ENCODE measurements at places on chromosomes 1 and 21.

DNA sequence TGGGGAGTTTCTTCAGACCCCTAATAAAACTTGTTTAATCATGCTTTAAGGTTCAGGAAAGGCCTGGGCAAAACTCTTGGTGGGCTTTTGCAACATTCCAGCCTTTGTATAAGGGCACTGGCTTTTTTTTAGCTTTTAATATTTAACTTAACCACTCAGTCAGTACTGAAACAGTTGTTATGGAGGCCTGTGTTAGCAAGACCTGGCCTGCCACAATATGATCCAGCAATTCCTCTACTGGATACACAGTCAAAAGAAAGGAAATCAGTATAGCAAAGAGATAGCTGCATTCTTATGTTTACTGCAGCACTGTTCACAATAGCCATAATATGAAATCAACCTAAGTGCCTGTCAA lies 75.1 kb upstream of the COG2 start:
- no peak for DNase-seq

GRCh38 chr21:40819071-40819900 lies 27.7 kb downstream of the DSCAM start:
- DNase-seq = no peak

DNA sequence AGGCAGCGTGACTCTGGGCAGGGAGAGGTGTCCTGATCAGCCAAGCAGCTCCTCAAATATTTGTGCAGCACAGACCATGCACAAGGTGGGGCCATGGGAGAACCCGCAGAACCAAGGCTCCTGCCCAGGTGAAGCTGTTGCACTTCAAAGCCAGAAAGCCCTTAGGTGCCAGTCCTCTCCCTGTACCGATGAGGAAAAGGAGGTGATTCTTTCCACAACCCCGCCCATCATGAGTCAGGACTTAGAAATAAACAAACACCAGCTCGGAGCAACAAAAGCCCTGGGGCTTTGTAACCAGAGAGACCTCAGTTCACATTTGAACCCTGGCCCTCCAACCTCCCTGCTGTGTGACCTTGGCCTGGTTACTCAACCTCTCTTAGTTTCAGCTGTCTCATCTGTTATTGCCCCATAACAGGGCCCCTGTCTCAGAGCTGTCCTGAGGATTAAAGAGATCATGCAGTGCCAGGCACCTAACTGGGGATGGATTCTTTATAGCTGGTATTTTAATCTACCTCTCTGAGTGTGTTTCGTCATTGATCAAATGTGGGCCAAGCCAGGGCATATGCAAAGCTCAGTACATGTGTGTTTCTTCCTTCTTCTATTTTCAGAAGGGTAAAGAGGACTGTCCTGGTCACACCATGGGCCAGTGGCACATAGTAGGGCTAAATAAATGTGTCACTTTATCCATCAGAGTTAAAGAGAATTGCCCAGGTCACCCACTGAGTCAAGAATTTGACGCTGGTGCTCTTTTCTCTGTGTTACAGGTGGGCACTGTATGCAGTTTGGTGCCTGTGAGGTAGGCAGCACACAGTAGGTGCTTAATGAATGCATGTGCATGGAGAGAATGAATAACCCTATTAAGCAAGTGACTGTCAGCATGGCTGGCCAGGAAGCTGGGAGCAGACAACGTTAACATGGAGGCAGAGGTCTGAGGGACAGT lies 1.4 kb downstream of the LDLRAD1 start:
- no peak for DNase-seq

DNA sequence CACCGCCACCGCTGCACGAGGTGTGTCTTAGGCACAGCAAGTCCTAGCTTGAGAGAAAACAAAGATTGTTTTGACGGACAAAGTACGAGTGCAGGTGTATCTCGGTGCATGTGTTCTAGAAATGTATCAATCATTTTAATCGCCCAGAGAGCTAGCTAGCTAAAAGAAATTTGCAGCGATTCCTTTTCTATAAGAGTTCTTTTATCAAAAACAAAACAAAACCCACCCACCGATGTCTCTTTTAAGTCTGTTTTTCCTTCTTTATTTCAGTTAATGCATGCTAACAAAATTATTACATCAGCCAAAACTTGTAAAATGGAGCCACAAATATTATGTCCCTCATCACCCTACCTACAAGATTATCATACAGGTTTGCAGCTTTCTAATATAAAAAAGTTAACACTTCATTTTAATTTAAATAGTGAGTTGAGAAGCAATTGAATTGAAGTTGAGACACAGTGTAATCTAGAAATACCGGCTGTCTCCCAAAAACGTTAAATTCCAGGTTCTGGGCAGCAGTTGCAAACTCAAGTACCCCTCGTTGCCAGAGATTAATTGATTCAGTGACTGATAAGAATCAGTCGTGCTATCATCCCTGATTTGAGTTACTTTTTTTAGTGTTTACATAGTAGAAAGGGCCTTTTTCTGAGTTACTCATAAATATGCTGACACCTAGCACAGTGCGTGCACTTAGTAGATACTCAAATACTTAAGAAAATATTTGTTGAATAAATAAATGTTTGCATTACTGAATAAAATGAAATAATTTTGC lies 1.5 kb upstream of the SYDE2 start:
- no peak for DNase-seq

DNA sequence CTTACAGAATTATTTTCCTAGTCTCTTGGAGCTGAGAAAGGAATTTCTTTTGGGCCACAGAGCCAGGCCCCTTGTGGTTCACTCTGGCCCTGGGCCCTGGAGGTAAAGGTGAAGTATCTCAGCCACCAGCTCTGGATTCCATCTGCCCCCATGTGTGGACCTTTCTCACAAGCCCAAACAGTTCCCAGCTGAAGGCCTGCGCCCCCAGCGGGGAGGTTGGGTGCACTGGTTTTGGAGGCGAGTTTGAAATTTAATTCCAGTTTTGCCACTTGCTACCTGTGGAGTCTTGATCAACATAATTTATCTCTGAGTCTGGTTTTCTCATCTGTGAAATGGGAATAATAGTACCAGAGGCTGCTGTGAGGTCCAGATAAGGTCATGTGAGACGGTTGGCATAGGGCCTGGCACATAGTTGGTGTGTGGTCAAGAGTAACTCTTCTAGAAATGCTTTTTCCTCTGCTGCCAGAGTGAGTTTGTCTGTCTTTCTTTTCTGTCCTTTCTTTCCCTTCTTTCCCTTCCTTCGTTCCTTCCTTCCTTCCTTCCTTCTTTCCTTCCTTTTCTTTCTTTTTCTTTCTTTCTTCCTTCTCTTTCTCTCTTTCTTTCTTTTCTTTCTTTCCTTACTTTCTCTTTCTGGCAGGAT lies 6.1 kb downstream of the AGTRAP start:
- no peak for DNase-seq

DNA sequence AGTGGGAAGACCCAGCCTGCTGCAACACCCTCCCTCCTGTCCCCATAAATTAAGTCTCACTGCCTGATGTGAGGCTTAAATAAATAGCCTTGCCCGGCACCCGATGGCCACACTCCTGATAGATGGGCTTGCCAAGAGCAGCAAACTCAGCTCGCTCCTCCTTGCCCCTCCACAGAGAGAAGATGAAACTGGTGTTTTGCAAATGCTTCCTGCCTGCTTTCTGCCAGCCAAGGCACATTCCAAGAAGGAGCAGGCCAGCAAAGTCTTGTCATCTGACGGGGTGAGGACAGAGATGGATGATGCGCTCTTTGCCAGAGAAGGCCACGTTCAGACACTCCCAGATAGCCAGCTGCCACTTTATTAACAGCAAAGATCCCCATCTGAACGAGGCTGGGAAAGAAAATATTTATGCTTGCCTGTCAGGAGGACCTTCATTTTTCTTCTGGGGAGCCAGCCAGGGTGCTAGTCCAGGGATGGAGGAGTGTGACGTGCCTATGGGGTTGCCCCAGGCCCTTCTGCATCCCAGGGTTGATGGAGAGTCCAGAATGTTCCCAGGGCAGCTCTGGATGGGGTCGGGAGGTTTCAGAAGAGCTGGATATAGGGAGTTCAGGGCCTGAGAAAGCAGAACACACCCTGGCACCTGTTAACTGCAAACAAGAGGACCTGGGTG lies 265.4 kb downstream of the FOXD2 start:
- no peak for DNase-seq

DNA sequence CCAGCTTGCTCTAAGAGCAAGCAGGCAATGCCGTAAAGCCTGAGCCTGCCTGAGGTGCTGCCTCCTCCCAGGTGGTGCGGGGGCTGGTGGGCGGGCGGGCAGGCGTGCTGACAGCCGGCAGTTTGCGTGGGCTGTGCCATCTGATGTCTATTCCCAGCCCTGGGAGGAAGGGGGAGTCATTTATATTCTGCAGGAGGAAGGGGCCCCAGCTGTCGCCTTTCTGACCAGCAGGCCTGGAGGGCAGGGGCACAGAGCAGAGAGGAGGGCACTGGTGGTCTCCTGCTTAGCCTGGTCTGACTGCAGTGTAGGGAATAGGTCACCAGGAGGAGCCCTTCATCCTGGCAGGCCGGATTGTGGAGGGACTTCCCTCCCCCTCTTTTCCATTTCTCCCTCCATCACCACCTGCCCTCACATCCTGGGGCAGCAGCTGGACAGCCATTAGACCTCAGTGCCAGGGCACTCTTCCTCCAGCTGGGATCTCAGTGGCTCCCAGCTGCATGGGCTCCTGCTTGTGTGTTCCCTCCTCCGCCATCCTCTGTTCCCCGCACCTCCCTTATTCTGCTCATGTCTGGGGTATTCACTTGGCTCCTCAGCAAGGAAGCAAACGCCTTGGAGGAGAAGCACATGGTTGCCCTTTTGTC lies 4.4 kb downstream of the CYB561D1 start:
- DNase-seq = peak; percentile 19

- DNase-seq = no peak
Observed at GRCh38 chr1:176854121-176854520, 310.4 kb downstream of the ASTN1 start.

- DNase-seq = no peak
Observed at GRCh38 chr1:4224684-4225467, 324.8 kb upstream of the C1orf174 start.

GRCh38 chr1:24966724-24967346 lies 36.8 kb upstream of the RUNX3 start:
- peak; percentile 28 for DNase-seq

Data from AML-193 (cell line).